ENCODE measurements at places on chromosomes 1 and 21.

DNA sequence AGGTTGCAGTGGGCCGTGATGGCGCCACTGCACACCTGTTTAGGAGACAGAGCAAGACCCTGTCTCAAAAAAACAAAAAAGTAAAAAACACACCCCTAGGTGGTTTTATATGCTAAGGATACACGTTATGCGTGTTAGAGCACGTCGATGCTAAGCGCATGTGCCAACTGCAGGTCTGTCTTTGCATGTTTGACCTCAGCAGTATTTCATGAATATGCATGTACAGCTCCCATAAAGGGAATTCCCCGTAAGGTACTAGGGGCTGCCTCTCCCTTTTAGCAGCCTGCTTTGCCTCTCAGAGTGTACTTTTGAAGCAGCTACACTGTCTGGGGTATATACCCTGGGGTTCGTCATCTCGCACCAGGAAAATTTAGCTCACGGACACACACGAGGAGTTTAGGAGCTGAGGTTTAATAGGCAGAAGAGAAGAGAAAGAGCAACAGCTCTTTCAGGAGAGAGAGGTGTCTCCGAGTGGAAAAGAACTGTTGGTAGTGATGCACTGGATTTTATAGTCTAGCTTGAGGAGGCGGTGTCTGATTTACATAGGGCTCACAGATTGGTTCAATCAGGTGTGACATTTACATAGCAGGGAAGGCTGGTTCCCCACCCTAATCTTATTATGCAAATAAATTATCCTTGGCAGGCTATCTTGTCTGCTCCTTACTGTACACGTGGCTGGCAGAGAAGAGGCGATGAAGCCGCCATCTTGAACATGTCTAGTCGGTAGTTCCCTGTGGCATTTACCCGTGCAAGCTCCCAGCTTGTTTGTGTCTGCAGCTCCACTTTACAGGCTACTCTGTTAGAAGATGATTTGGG lies 4.2 kb upstream of the OTUD3 start:
- no peak for DNase-seq

DNA sequence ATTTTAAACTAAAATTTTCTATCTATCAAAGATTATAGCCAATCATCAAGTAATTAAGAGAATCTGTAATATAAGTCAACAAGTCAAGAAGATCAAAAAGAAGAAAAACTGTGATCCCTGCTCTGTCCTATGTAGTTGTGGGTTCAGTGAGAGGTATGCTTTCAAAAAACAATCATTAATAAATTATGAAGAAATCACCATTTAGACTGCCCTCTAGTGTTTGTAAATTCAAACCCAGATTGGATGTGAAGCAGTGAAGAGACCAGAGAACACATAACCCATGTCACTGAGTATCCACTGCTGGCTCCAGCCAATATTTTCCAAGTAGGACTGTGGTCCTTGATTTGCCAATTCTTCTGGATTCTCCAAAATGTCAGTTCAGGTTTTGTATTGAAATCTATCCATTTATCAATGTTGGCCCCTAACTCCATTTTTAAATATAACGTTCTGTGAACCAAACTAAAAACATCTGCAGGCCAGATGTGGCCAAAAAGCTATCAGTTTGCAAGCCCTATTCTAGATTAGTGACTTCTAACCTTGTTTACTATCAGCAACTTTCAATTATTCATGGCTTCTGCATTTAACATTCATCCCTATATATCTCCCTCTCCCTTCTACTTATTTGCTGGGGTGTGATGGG lies 467.5 kb upstream of the CXADR start:
- DNase-seq, result no peak

DNA sequence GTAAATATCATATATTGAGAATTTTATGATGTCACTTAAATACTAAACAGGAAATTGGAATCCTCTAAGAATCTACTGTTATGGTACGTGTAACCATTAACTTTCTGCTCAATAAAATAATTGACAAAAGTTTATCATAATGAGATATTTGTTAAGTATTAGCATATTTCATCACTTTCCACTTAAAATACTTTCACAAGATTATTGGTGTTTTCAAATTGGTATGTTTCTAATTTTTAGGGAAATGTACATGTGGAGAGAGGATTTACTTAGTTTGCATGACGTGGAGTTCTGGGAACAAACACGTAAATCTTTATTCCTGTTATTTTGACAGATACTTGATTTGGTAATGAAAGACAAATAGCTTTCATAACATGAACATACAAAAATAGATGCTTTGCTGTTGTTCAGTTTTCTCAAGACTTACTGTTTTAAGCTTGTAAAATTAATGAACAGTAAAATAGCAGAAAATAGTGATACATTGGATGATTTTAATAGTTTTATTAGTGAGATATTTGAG lies 1.6 kb downstream of the SRSF11 start:
- DNase-seq, result no peak

GRCh38 chr1:38735651-38736161 lies 123.9 kb downstream of the RRAGC start:
- DNase-seq, result no peak

DNA sequence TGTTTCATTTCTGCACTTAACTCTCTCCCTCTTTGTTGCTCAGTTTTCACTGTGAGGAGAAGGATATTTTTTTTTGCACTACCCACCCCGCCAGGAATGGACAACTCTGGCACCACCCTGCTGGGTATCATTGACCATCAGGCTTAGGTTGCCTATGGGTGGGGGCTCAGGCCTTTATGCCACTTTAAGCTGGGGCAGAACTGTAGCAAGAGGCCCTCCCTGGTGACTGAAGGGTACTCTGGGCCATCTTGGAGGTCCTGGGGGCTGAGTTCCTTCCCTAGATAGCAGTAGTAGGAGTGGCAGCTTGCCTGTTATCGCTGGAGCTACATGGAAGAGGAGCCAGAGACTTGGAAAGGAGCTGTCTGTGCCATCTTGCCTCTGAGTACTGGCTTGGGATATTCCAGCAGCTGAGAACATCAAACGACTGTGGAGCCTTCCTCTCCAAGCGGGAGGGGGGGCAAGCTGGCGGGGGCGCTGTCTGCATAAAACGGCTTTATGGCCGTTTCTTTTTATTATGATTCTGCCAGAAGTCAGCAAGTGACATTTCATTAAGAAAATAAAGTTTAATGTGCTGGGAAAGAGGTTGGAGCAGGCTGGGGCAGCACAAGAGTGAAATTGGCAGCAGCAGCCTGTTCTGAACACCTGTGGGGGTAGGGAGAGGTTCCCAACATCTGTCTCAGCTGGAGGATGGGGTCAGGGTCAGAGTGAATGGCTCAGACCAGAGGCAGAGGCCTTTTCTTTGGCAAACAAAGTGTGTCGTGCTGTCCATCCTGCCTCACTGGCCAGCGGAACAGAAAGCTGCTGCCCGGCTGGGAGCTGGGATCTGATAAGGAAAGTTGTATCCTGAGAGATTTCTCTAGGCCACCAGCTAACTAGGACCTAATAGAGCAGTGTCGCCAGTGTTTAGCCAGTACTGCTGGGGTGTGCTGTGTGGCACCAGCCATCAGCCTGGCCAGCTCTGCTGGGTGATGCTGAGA lies 32.9 kb downstream of the TMEM53 start:
- DNase-seq, result no peak

- DNase-seq, result peak; percentile 77
Measured at GRCh38 chr1:157505481-157506272, 46.6 kb downstream of the FCRL5 start.

- no peak for DNase-seq
Measured at GRCh38 chr1:177966199-177966598, 3.7 kb downstream of the SEC16B start.

GRCh38 chr1:167207940-167208623 lies 12.6 kb upstream of the POU2F1 start:
- no peak for DNase-seq

DNA sequence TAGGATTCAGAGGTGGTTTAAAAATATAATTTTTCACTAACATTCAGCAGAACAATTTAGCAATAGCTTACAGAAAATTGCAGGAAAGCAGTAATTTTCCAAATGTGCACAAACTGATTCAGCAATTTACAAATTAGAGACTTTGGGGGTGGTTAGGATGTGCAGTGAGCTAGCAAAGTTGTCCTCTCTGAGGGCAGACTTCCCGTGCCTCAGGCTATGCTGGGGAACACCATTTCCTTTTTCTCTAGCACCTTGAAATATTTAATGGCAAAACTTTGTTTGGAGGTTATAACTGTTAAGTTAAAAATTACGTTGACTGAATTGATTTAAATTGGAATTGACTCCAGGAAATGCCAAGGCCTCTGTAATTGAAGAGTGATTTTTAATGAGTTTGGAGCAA lies 258.9 kb downstream of the PTBP2 start:
- DNase-seq, result no peak

- no peak for DNase-seq
Measured at GRCh38 chr1:10267319-10267718, 56.9 kb downstream of the KIF1B start.

DNA sequence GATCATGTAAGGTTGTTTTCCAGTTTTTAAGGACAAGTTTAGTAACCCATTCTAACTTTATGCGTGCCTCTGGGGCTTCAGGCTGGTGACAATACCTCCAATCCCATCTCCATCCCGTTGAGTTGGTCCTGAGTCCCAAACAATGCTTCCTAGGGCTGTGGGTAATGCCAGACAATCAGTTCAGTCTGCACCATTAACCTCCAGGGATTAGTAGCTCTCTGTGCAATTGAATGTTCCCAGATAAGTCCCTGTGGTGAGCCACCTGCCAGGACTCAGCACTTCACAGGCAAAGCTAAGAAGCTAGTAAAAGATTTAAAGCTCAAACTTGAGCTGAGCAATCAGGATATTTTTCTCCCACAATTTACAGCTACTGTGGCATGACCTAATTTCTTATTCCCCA lies 462.2 kb upstream of the PTBP2 start:
- DNase-seq, result no peak

- DNase-seq, result no peak
Measured at GRCh38 chr1:215581896-215582295, 14.8 kb downstream of the KCTD3 start.

- no peak for DNase-seq
Measured at GRCh38 chr1:62955666-62956065, 171.7 kb downstream of the ATG4C start.

DNA sequence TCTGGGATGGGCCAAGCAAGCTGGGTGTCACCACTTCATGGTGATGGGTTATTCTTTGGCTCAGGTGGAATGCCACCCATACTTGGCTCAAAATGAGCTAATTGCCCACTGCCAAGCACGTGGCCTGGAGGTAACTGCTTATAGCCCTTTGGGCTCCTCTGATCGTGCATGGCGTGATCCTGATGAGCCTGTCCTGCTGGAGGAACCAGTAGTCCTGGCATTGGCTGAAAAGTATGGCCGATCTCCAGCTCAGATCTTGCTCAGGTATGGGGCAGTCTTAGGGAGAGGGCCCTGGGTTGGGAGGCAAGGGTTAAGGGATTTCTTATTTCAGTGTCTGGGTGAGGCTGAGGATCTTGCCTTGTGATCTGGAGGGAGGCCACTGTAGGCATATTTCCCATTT lies 15.4 kb upstream of the NASP start:
- no peak for DNase-seq

GRCh38 chr1:78426408-78426807 lies 64.4 kb upstream of the PTGFR start:
- no peak for DNase-seq

GRCh38 chr1:192737306-192737705 lies 71.5 kb upstream of the RGS2 start:
- DNase-seq, result no peak

- DNase-seq, result no peak
Measured at GRCh38 chr1:156648951-156649350, 7.0 kb downstream of the BCAN start.

- no peak for DNase-seq
Measured at GRCh38 chr21:45393833-45394638, 10.9 kb upstream of the COL18A1 start.

- no peak for DNase-seq
Measured at GRCh38 chr21:31279986-31280385, 64.1 kb downstream of the TIAM1 start.

- no peak for DNase-seq
Measured at GRCh38 chr1:226650236-226650841, 88.7 kb downstream of the ITPKB start.

DNA sequence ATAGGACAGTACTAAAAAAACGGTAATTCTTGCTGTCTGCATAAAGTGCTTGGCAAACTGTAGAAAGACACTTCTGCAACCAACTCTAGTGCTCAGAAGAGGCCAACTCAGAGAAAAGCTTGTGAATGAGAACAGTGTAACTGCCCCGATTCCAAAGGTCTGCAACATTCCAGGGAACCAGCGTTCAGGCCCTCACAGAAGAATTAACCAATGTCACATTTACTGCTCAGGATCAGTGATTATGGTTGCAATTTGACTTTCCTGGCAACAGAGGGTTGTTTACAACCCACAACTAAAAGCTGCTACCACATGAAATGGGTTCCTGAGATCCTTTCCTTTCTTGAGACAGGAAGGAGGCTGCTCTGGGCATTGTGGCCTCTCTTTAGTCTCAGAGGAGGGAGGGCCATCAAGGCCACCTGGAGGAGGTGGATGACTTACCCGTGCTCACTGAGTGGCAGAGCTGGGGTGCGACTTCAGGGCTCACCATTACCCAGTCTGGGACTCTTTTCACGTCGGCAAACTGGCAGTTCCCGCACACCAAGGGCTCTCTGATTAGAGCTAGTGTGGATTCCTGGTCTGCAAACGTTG lies 15.3 kb downstream of the SRSF4 start:
- no peak for DNase-seq

DNA sequence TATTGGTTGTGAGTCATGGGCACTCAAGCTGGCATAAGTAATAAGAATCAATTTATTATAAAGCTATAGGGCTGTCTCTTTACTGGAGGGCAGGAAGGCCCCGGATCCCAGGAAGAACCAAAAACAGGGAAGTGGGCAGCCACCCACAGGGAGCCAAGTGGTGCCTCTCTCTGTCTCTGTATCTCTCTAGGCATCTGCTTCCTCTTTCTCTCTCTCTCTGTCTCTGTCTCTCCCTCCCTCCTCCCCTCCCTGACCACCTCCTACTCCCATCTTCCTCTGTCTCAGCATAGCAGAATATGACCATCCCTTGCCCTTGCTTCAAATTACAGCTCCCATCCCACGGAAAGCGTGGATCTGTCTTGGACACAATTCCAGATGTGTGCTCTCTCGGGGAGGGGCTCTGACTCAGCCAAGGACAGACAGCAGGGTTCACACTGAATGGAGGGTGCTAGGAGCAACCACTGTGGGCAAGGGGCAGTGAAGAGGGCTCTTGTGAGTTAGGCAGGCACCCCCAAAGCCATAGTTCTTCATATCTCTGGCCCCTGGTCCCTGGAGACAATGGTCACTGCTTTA lies 80.4 kb upstream of the LPGAT1 start:
- DNase-seq, result no peak

DNA sequence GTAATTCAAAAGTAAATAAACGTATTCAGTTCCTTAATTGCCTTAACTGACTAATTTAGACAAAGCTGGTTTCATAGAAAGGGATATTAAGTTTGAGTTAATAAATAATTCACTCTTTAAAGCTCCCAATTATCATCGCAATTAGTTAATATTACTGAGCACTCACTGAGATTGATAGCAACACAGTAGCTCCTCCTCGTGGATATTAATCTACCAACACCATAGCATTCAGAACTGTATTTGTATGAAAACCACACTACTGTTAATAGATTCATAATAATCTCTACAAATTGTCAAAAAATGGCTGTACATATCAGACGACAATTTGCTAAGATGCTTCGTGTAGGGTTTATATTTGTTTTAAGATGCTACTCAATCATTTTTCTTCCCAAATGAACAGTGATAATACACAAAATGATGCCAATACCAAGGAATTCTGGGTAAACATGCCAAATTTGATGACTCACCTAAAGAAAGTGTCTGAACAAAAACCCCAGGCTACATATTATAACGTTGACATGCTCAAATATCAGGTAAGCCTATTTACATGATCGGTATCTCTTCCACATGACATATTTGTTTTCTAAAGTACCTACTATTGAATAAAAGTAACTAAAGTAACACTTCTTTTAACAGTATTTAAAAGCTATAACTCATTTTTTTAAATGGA lies 18.8 kb upstream of the DYNLT5 start:
- DNase-seq, result no peak
